T-helper 17 cell (primary cell): ENCODE measurements at places on chromosomes 16 and 17. TPM values are rescaled to one million over a fixed set of nuclear protein-coding genes. Genes with fewer than 3 reads are reported as not detected.
A peak's percentile ranks its signal among the peaks of the same experiment; 100 is the strongest.

RNF227 gene
- total RNA-seq: 2.3 TPM

DNA sequence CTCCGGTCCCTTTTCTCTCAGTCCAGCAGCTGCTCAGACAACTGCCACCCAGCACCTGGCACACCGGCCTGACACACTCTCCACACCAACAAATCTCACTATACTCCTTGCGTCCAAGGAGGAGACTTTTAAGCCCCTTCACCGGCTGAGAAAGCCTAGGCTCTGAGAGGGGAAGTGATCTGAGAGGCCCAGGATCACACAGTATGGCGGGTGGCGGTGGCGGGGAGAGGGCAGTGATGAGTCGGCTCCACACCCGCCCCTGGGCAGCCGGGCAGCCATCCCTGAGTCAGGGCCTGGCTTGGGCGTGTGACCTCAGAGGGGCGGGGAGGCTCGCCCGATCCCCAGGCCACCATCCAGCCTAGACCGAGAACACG lies 569 bp downstream of the FLII start:
- peak; percentile 32 for DNase-seq

PPP1R27 gene
- not detected for total RNA-seq

GRCh38 chr17:34357398-34357797 lies 1.1 kb downstream of the CCL13 start:
- DNase-seq: no peak

DNA sequence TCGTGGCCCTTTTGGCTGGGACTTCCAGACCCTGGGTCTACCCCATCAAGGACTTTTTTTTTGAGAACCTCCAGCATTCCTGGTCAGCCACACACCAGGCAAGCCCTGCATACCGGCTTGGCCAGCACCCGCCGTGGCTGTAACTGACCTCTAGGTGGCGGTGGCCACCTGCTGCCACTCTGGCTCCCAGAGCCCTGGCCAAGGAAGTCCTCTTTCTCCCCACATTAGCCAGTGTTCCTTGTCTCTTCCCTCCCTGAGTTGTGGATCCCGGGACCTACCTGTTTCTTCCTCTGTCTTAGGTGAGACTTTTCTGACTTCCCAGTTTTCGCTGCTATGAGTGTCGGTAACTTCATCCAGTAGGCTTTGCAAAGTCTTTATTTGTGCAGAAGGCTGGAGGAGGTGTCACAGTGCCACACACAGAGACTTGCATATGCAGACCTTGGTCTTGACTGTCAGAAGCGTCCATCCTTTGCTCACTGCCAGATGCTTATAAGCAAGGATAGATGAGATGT lies 348.3 kb downstream of the CPPED1 start:
- DNase-seq: no peak

- DNase-seq: no peak
Observed at GRCh38 chr17:81918832-81919545, 1.0 kb upstream of the SIRT7 start.

- no peak for DNase-seq
Observed at GRCh38 chr17:9355846-9356245, 219.8 kb downstream of the STX8 start.

DNA sequence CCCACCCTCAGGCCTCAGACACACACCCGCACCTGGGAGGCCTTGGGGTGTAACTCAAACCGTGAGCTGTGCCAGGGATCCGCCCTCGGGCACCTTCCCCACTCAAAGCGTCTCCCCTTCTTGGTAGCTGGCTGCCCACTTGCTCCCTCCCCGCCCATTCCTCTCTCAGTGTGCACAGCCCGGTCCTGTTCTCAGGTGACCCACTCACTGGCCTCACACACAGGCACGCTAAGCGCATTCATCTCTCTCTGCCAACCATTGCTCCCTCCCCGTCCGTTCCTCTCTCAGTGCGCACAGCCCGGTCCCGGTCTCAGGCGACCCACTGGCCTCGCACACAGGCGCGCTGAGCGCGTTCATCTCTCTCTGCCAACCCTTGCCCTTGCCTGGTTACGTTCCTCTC lies 20.8 kb downstream of the WDR45B start:
- no peak for DNase-seq

DNA sequence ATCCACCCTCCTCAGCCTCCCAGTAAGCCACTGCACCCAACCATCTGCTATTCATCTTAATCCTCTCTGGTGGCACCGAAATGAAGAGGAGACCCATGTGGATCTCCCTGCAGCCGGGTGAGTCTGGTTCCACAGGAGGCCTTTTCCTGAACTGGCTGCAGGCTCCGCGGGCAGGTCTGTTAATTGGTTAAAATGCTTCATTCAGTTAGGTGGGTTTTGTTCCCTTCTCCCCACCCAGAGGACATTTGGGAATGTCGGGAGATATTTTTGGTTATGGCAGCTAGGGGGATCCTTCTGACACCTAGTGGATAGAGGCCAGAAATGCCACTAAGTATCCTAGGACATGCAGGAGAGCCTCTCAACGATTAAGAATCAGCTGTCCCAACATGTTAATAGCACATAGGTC lies 16.7 kb downstream of the C16orf54 start:
- DNase-seq: no peak

GRCh38 chr16:85473909-85474620 lies 139.1 kb upstream of the GSE1 start:
- DNase-seq: no peak

GRCh38 chr17:28295677-28296578 lies 23.1 kb upstream of the TMEM97 start:
- DNase-seq: no peak

TXNL4B gene
- total RNA-seq: 14.0 TPM

DNA sequence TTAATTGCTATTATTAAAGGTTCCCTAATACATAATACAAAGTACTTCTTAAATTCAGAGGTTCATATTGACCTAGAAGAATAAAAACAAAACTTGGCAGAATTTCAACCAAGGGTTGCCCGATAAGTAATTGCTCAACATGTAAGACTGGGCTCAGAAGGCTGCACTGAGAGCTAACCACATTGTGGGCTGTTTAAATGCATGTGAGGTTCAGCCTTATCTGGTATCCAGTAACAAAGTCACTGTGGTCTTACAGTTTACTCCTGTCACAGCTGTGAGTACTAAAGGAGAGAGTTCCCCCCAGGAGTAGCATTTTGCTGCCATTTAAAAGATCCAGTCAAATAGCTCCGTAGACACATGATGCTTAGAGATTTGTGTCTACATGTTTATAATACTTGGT lies 1.6 kb upstream of the DHRS11 start:
- DNase-seq: no peak

GRCh38 chr16:69319381-69319780 lies 8.2 kb downstream of the VPS4A start:
- DNase-seq: no peak

- DNase-seq: no peak
Observed at GRCh38 chr17:21167303-21167702, 40.5 kb downstream of the DHRS7B start.

GRCh38 chr17:74520790-74521480 lies 10.3 kb downstream of the CD300LB start:
- no peak for DNase-seq

GRCh38 chr17:9242983-9243382 lies 221.7 kb downstream of the NTN1 start:
- DNase-seq: no peak

GRCh38 chr17:61408151-61409041 lies 8.8 kb downstream of the TBX2 start:
- DNase-seq: peak; percentile 7

SLC5A11 gene
- not detected for total RNA-seq

DNA sequence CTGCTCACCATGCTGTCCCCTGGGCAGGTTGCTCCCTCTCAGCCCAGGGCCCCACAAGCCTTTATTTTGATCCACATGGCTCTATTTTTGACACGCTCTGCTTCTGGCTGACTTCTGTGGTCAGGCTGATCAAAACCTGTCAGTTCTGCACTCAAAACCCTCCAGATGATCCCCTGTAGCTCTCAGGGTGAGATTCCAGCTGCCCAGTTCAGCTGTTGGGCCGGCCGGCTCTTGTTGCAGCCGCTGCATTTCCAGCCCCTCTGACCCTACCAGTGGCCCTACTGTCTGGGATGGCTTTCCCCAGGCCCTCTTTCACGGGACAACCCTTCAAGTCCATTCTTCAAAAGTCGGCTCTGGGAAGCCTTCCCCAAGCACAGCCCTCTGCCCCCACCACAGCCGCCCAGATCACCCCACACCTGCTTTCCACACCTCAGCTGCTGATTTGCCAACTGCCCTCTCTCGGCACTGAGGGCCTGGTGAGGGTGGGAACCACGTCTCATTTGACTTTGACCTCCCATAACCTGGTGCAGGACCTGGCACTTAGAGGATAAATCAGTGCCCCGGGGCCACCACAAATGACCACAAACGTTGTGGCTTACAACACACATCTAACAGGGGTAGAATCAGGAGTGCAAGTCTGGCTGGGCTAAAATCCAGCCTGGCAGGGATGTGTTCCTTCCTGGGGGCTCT lies 16.3 kb upstream of the CACNG4 start:
- DNase-seq: no peak

GRCh38 chr16:69423189-69423588 lies 1.2 kb upstream of the CYB5B start:
- DNase-seq: no peak

SULT1A2 gene
- total RNA-seq: 0.22 TPM

GRCh38 chr16:3780570-3780969 lies 63.2 kb upstream of the TRAP1 start:
- no peak for DNase-seq

- no peak for DNase-seq
Observed at GRCh38 chr16:28587386-28587785, 9.5 kb downstream of the SULT1A2 start.

ZNF423 gene
- not detected for total RNA-seq

- peak; percentile 50 for DNase-seq
Observed at GRCh38 chr17:3710951-3711383, 12.7 kb upstream of the HASPIN start.

C16orf46 gene
- total RNA-seq: not detected

- DNase-seq: peak; percentile 80
Observed at GRCh38 chr17:49952209-49952911, 16.6 kb upstream of the DLX4 start.

DNA sequence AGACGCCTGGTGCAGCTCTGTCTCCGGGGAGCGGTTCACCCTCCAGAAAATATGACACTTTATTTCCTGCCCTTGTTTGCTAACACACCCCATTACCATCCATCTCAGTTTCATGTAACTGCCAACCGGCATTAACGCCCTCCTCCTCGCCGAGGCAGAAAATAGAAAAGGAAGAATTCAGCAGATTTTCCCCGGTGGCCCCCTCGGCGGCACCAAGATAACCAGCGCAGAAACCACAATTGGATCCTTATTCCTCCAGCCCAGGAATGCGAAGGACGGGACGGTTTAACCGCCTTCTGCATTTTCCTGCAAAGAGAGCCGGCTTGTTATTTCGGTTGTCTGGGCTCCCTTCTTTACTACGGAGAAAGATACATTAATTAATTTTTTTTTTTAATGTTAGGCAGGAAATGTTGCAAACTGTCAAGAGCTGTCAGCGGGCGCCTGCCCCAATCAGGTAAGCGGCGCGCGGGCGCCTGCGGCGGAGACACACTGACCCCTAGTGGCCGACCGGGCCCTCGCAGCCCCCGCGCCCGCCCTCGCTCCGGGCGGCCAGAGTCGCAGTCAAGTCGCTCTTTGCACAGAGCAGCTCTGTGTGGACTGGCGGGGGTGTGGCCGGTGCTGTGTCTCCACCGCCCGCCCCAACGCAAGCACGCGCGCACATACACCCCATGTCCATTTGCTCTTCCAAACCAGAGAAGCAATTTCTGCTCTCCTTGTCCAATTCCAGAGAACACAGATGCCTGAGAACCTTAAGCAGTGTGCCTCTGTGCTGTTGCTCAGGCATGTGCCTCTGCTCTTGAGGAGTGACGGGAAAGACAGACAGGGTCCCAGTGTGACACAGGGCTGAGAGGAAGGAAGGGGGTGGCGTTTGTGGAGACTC lies 53.6 kb downstream of the C17orf67 start:
- peak; percentile 77 for DNase-seq
